ENCODE measurements at places on chromosomes 13 and 19. TPM values are rescaled to one million over a fixed set of nuclear protein-coding genes. Genes with fewer than 3 reads are reported as not detected.

Gene KLK2
- total RNA-seq, result not detected

Gene RGS9BP
- total RNA-seq, result 0.28 TPM

Gene IL4I1
- total RNA-seq, result 0.28 TPM

Gene SBK2
- total RNA-seq, result not detected

Gene OBI1
- total RNA-seq, result 12.2 TPM

Gene CACNA1A
- total RNA-seq, result 0.14 TPM

Gene RDH8
- total RNA-seq, result not detected

Gene KIR2DL3
- not detected for total RNA-seq
